ENCODE measurements at places on chromosomes 11 and 22.

DNA sequence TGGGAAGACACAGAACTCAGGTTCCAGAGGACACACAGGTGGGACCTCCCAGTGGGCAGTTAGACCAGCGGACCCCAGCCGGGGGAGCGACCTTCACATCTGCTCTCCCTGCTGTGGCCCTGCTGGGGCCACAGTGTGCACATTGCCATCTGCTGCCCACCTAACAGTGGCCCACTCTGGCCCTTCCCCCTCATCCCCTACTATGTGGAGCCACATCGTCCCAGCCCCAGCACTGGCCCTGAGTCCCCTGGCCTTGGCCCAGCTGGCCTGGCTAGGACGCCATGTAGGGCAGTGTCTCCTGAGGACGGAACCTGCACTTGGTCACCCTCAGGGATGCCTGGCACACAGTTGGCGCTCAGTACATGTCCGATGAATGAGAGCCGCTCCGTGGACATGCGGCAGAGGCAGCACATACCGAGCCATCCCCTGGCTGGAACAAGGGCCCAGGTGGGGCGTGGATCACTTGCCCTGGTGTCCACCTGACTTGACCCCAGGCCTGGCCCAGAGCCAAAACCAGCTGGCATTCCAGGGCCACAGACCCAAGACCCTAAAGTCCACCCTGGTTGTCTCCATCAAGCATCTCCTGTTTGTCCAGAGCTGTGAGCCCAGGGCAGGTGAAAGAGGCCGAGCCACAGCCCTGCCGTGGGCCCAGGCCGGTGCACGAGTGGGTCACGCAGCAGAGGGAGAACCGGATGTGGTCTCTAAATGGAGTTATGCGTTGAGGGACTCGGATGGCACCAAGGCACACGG is 93.1 kb upstream of the FGF3 start:
- DNase-seq: no peak

DNA sequence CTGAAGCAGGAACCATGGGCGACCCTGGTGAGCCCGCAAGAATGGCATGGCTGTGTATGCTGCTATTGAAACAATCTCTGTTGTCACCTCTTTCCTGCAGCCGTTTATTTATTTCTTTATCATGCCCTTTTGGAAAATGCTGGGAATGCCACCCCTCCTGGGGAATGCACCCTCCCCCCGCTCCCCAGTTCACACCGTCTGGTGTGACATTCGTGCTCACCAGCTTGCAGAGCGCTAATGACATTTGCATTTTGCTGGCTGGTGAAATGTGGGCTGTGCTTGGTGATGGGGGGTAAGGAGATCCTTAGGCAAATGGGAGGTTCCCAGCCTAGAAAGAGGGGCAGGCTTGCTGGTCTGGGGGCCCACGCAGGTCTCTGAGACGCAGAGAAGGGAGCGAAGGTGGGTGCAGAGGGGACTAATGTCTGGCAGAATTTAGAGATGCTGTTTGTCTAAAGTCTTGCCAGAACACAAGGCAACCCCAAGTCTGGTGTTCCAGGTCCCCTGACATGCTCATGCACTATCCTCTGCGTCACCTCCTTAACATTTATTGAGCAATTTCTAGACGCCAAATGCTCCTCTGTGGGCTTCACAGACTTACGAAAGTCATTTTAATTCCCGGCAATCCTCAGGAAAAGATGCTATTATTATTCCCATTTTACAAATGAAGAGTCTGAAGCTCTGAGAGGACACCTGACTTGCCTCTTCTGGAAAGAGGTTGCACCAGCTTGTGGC is 91.7 kb downstream of the TP53I11 start:
- no peak for DNase-seq

- DNase-seq: no peak
These were observed 313.5 kb upstream of the CHORDC1 start for GRCh38 chr11:90536301-90536700.

DNA sequence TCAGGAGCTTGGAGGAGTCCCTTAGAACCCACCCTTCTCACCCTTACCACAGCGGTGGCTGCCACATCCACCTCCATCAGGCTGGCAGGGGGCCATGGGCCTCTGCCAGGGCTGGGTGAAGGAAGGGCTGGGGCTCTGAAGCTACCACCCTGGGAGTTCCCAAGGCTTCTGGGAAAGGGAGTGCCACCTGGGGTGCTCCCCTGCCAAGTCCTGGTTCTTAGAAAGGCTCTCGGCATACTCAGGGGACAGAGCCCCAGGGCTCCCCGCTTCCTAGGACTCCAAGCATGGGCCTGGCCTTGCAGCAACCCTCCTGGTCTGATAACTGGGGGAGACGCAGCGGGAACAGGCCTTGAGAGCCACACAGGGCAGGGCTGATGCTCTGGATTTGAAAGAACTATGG is 438 bp upstream of the PLA2G3 start:
- DNase-seq: no peak

DNA sequence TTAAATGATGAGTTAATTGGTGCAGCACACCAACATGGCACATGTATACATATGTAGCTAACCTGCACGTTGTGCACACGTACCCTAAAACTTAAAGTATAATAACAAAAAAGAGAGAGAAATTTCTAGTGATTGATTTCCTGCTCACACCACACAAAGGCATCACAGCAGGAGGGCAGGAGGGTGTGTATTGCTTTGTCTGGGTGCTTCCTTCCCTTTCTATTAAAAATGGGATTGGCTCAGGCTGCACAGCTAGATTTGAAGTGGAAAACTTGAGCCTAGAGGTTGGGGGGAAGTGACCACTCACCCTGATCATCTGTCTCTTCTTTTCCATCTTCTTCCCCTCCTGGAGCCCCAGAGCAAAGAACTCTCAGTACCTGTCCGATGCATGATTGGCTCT is 944 bp upstream of the SCGB1D2 start:
- DNase-seq: no peak

- DNase-seq: no peak
These were observed 119.2 kb upstream of the C11orf87 start for GRCh38 chr11:109302591-109303334.

GRCh38 chr11:30811226-30811755 is 225.1 kb upstream of the MPPED2 start:
- DNase-seq: no peak

GRCh38 chr11:10751581-10751940 is 515 bp downstream of the CTR9 start:
- DNase-seq: no peak

DNA sequence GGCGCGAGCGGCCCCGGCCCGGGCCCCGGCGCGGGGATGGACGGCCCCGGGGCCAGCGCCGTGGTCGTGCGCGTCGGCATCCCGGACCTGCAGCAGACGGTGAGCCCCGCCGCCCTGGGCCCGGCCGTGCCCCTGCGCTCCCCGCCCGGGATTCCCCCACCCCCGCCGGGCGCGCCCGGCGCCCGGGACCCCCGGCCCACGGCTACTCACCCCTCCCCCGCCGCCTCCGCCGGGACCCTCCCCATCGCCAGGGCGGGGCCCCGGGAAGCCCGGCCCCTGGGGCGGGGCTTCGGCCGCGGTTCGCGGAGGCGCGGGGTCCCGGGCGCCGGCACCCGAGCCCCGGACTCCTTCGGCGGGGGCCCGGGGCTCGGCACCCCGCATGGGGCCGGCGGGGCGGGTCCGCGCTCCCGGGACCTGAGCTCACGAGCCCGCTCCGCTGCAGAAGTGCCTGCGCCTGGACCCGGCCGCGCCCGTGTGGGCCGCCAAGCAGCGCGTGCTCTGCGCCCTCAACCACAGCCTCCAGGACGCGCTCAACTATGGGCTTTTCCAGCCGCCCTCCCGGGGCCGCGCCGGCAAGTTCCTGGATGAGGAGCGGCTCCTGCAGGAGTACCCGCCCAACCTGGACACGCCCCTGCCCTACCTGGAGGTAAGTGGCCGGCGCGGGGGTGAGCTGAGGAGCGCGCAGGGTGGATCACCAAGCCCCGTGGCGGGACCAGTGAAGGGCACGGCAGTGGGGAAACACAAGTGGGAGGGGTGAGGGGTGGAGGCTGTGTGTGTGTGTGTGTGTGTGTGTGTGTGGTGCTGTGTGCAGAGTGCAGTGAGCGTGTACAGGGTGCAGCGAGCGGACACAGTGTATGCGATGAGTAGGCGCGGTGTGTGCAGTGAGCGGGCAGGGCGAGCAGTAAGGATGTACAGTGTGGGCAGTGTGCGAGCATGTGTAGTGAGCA is 2.3 kb downstream of the SHANK3 start:
- peak; percentile 47 for DNase-seq

DNA sequence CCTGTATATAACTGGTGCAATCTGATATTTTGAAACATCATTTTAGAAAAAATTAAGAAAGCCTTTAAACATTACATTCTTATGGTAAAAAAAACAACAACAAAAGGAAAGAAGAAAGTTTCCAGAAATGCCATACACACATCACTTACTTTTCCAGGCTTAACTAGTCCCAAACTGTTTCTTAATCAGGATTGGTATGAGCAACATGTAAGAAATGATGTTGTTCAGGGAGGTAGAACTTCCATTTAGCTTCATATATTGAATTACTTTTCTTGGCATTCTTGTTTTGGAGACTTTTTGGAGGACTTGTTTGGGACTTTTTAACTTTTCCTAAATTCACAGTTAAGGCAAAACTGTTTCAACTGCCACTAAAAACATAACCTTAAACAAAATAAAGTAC is 791.5 kb downstream of the METTL15 start:
- DNase-seq: no peak

DNA sequence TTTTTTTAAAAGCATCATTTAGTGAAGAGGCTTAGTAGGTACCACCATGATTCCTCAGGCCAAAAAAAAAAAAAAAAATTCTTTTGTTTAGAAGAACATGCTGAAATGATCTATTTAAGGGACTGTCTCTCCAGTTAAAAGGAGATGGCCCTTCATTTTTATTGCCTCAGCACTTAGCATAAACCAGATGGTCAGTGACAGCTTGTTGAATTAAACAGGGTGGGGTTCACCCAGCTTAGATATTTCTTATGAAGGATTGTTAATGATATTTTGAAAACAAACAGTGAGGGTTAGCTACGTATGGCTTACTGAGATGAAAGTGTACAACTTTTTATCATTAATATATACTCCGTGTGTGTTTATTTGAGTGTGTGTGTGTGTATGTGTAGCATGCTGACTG is 203.7 kb downstream of the FAM181B start:
- DNase-seq: no peak

DNA sequence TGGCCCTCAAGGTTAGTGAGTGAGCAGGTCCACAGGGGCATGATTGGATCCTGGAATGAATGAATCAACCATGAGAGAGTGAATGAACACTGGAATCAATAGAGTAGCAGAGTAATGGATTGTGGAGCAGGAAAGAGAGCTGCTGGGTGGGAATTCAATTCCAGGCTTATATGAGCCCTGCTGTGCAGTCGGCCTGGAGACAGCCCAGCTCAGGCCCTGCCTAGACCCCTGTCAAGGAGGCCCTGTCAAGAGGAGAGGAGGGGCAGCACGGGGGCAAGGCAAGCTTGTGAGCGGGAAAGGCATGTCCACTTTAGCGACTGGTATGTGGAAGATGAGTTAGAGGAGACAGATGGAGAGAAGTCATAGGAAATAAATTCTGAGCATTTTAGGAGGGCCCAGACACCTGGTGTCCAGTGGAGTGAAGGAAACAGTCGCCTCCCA is 1.3 kb upstream of the FOLR1 start:
- no peak for DNase-seq

- no peak for DNase-seq
These were observed 5.4 kb upstream of the C11orf86 start for GRCh38 chr11:66969584-66970225.

DNA sequence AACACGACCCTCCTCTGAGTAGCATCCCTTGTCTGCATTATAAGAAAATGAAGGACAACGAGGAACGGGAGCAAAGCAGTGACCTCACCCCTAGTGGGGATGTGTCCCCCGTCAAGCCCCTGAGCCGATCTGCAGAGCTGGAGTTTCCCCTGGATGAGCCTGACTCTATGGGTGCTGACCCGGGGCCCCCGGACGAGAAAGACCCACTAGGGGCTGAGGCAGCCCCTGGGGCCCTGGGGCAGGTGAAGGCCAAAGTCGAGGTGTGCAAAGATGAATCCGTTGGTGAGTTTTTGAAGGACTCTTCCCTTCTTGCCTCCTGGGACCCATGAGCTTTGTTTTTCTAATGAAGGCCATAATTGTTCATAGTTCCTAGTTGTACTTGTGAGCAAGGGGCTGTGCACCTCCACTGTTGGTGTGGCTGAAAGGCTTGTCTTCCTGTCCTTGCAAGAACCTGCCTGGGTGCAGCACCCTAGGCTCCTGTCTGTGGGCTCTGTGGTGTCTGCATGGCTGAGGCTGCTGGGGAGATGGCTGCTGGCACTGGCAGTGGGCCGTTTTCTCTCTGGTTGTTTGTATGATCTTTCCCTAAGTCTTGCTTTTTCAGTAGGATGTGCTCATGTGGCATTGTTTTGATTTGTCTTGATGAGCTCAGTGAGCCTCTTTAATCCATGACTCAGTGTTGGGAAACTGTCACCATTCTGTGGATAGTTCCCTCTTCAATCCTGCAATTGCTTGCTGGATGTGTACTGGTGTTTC is 10.1 kb downstream of the DGCR8 start:
- no peak for DNase-seq

DNA sequence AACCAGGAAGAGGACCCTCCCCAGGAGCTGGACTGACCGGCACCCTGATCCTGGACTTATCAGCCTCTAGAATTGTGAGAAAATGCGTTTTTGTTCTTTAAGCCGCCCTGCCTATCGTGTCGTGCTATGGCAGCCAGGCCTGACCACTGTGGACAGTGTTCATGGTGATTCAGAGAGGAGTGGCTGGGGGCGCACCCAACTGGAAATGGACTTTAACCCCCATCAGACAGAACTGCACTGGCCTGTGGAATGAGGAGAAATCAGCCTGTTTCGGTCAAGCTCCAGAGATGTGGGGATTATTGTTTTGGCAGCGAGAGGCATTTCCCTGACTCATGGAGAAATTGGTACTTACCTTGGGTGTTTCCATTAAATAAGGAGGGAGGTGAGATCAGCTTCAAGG is 1437.8 kb downstream of the BRD1 start:
- no peak for DNase-seq

DNA sequence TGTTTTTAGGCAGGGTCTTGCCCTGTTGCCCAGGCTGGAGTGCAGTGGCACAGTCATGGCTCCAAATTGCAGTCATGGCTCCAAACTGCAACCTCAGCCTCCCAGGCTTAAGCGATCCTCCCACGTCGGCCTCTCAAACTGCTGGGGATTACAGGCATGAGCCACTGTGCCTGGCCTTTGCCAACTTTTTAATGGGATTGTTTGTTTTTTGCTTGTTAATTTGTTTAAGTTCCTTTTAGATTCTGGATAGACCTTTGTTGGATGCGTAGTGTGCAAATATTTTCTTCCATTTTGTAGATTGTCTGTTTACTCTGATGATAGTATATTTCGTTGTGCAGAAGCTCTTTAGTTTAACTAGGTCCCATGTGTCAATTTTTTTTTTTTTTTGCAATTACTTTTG is 10.0 kb upstream of the SCGB1D1 start:
- DNase-seq: no peak

DNA sequence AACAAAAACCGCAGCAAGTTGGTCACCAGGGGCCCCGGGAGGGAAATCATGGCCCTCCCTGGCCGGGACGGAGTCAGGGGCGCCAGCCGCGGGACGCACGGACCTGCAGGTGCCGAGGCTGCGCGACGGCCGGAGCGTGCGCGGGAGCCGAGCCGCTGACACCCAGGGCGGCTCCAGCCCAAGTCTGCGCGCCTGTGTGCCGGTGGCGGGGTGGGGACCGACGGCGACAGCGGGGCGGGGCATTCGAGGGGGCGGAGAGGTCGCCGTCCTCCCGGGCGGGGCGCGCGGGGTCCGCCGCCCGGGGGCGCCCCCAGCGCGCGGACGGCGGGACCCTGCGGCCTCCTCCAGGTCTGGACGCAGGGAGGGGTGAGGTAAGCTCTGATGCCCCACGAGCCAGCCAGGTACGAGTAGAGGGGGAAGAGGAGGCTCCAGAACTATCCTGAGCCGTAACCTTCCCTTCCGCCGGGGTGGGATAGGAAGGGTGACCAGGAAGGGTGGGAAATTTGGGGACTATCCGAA is at the start of gene ESAM:
ESAM (minus strand) TSS at position 186 of the 519 bp plus-strand sequence; CDS start at position 50, 136 bp downstream.
- peak; percentile 20 for DNase-seq

- no peak for DNase-seq
These were observed 20.6 kb upstream of the MS4A7 start for GRCh38 chr11:60357771-60358170.
